ENCODE measurements at places on chromosomes 5 and 9.

- DNase-seq, result no peak
Observed at GRCh38 chr9:135622415-135623020, 16.8 kb downstream of the GLT6D1 start.

GRCh38 chr9:134624137-134624591 is 17.4 kb upstream of the COL5A1 start:
- no peak for DNase-seq

DNA sequence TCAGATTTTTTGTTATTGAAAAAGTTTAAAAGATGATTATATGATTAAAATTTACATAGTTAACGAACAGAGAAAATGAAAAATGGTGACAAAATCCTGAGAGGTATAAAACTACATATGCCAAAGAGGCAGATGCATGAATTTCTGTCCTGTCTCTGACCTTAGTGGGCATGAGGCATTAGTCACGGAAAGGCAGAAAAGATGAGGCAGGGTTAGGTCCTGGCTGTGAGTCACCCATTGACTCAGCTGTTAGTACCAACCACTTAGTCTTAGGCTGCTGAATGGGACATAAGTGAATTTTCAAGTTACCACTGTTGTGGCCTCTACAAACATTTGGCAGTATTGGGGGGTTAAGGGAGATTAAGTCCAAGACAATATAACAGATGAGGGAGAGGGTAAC is 33.1 kb downstream of the RASA1 start:
- DNase-seq, result no peak

- no peak for DNase-seq
Observed at GRCh38 chr5:35239476-35239875, 9.2 kb upstream of the PRLR start.

DNA sequence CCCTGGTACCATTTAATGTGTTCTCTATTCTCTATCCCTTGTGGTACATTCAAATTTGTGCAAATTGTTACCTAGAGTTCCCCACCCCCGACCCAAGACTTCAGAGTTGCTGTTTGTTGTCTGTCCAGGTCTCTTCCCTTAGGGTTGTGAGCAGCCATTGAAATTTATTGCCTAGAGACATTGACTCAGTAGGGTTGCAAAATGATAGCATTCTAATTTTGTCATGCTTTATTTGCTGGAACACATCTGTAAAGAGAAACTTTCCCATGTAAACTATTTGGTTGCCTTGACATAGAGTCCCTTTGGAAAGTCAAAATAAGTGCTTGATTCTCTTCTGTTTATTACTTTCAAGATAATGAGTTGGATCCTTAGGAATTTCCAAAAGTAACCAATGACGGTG is 91.7 kb upstream of the KLF9 start:
- DNase-seq, result no peak

GRCh38 chr5:177438468-177438867 is 8.1 kb upstream of the PRR7 start:
- no peak for DNase-seq

DNA sequence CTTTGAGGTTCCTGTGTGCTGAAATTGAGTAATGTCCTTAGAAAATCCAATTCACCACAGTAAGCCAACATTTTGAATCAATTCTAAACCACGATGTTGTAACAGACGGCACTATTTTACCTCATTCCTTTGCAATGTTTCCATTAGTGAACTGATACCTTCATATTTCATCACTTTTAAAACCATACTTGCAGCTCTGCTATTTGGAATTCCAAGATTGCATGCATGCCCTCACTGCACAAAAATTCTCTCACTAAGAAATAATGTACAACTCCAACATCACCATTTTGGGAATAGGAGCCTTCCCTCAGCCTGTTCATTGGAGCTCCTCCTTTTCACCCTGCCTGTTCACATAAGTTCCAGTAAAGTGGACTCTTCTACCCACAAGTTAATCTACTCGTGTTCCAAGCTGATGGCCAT is 74.8 kb upstream of the TGFBR1 start:
- DNase-seq, result no peak

- no peak for DNase-seq
Observed at GRCh38 chr9:114430457-114430856, 42.7 kb upstream of the AKNA start.

DNA sequence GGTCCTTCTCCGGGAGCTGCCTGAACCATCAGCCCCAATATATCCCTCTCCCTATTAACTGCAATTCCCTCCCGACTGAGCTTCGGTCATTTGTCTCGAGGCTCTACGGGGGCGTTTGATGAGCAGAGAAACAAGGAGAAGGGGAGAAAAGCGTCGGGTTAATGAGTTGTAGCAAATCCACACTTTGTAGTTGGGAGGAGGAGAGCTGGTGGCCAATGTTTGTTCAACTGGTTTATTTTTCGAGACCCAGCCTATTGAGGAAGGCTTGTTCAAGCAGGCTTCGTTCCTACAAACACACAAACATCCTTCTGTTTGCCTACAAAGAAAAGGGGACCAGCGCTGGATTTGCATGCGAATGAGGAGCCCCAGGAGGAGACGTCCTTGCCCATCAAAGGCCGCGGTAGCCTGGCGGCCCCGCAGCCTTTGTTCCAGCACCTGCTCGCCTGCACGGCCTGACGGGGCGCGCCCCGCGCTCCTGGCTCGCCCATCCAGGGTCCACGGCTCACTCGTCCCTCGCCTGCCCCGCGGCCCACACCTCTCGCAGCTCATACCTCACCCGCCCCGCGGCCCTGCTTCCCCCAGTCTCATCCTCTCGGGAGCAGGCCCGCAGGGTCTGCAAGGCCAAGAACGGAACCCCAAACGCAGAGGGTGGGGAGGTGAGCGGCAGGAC is 4.6 kb downstream of the FOXD1 start:
- DNase-seq, result no peak

- no peak for DNase-seq
Observed at GRCh38 chr9:13487071-13487470, 207.6 kb upstream of the MPDZ start.

DNA sequence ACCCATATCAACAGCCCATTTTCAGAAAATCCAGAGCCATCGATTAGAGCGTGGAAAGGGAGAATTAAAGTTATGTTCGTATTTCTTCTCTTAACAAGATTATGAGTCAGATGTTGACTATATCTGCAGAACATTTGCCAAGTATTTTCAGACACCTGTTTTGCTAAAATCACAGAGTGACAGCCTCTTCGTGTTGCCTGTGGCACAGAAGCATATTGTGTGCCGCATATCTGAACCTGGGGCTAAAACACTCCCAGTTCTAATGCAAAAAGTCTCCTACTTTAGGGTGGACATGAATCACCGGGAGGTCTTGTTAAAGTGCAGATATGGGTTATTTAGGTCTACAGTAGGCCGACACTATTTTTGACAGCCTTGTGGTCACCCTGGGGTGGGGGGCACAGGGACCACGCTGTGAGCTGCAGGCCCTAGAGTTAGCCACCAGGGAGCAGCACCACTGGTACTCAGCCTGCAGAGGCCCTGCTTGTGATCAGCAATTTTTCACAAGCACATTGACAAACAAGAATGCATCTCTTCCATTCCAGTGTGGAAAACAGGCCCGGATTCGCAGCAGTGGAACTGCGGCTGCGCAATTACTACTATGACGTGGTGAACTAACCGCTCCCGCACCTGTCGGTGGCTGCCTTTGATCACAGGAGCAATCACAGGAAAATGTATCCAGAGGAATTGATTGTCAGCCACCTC is 93.5 kb downstream of the SYK start:
- no peak for DNase-seq

- no peak for DNase-seq
Observed at GRCh38 chr9:100756217-100756616, 178.3 kb downstream of the CAVIN4 start.

- DNase-seq, result no peak
Observed at GRCh38 chr5:173229966-173230689, 4.9 kb downstream of the NKX2-5 start.

DNA sequence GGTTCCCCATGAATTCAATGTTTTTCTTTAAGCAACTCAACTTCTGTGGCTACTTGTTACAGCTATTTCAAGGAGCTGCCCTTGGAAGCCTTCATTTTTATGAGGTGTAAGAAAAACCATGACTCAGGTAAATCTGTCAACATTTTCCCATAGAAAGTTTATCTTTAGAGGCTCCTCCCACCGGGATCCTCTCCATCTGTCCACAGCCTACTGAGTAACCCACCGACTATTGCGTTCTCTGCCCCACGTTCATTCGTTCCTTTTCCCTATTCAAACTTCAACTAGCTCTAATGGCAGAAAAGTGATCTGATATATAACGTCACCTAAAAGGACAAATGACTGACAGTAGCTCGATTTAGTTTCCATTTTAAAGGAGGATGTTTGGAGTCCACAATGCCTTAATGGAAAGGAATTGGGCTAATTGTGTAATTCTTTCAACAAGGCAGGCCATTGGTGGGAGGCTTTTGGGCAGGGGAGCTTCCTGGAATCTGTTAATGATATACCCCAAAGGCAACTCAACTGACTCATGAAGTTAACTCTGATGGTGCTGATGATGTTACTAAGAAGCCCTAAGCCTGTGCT is 29.3 kb upstream of the NR3C1 start:
- DNase-seq, result no peak

- no peak for DNase-seq
Observed at GRCh38 chr5:180390441-180391190, 37.5 kb upstream of the GFPT2 start.

- no peak for DNase-seq
Observed at GRCh38 chr5:78547731-78548615, 100.6 kb downstream of the LHFPL2 start.

GRCh38 chr9:14315875-14316601 is 2.1 kb upstream of the NFIB start:
- no peak for DNase-seq

GRCh38 chr9:81592887-81593266 is 96.5 kb downstream of the TLE1 start:
- DNase-seq, result no peak

GRCh38 chr5:72387985-72388384 is 67.8 kb downstream of the PTCD2 start:
- DNase-seq, result no peak

DNA sequence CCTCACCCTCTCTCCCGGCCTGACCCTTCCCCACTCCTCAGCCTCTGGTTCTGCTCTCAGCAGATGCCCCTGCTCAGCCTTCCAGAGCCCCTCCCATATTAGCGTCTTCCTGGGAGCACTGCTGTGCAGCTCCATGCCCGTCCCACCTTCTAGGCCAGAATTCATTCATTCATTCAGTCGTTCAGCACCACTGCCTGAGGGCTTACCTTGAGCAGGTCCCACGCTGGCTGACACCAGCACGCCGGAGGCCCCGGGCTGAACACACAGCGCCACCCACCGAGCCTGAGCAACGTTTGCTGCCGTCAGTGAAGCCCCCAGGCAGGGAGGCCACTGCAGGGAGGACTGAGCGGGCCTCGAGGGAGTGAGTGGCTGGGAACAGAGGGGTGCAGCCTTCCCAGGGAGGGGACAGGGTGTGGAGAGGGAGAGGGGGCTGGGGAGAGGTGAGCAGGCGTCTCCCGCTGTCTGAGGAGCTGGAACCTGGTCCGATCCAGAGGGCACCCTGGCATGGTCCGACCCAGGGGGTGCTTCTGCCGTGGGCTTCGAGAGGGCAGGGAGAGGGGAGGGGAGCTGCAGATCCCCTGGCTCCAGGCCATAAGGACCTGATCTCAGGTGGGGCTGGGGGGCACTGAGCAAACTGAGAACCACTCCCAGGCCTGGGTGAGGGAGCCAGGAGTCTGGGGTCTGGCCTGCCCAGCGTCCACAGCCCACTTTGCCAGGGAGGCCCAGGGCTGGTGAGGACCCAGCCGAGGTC is 98.8 kb upstream of the RAPGEF1 start:
- DNase-seq, result no peak

- no peak for DNase-seq
Observed at GRCh38 chr5:91499943-91500531, 116.9 kb upstream of the ARRDC3 start.

- no peak for DNase-seq
Observed at GRCh38 chr9:2355697-2355983, 265.9 kb upstream of the VLDLR start.

DNA sequence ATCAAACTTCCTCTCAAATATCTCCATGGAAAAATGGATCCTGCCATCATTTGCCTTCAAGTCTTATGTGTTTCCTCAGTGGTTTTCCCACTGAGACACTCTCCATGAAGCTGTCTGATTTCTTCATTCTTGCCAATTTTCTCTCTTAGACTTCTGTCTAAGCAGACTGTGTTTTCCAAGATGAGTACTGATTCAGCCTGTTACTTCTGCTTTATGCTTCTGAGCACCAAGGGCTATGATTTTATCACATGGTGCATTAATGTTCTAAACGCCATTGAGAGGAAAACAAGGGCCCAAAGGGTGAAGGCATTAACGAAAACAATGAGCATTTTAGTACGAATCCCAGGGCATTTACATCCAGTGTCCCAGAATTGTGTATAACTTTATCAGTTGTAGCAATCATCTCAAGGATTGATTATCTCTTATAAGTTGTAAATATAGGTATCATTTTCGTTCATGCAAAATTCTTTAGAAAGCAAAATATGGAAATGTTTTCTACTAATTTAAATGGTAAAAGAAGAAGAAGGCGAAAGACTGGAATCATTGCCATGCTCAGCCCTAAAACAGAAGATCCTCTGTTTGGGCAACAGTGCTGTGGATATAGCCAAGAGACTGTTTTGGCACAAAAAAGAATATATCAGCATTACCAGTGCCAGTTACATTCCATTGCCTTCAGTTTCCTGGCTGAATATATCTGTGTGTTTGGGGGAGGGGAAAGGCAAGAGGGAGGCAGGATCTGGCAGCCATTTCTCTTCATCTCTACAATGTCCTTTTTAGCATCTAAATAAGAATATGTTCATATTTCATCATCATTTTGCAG is 537.6 kb downstream of the ANXA1 start:
- peak; percentile 2 for DNase-seq

- no peak for DNase-seq
Observed at GRCh38 chr5:81606150-81606549, 144.7 kb downstream of the SSBP2 start.

- DNase-seq, result no peak
Observed at GRCh38 chr5:125317536-125317995, 571.1 kb upstream of the ZNF608 start.

DNA sequence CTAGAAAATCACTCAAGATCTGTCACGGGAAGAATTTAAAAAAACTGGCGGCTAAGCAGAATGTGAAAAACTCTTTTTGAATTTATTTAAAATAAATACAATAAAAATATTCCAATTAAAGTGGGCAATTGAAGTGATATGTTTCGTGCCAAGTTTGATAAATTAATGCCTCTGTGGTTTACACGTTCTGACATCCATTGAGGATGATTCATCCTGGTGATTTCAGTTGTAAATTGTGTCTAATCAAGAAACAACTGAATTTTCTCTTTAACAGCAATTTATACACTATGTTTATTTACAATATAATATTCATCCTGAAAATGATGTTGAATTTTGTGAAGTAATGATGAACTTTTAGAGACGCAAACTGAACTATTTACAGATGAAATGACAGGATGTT is 21.0 kb upstream of the OSMR start:
- no peak for DNase-seq

- no peak for DNase-seq
Observed at GRCh38 chr5:9361835-9362234, 184.0 kb downstream of the SEMA5A start.
